ENCODE measurements at places on chromosomes 2 and 18.

DNA sequence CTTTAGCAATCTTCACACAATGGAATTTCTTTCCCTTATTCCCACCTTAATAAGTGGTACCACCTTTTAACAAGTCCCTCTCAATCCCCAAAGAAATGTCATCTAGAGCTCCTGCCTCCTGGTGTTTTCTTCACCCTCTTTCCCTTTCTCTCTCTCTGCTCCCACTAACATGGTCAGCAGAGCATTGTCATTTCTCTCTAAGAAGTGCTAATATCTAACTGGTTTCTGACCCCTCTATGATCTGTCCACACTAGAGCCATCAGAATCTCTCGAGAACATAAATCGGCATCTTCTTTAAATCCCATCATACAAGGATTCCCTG lies 161.2 kb upstream of the DTNA start:
- DNase-seq, result no peak

DNA sequence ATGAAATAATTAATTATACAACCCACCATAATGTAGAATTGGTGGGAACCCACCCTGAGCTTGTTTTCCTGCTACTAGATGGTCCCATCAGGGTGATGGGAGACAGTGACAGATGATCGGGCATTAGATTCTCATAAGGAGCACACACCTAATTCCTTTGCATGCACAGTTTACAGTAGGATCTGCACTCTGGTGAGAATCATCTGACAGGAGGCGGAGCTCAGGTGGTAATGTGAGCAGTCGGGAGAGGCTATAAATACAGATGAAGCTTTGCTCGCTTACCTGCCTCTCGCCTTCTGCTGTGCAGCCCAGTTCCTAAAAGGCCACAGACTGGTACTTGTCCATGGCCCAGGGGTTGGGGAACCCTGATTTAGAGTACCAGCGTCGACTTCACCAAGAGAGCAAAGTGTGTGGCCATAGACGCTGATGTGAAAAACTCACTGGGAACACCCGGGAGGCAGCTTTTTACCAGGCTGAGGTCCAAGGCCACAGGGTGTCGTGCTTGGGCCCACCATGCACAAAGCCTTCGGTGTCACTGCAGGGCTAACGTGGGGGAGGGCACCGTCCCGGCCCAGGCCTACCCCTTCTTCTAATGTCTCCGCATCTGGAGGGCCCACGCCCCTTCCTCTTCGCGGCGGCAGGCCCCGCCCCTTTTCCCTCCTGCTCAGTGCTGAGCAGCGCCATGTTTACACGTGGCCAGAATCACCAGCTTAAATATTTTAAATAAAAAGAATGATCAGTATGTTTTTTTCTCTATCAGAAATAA lies 296.8 kb upstream of the HDAC4 start:
- DNase-seq, result no peak

DNA sequence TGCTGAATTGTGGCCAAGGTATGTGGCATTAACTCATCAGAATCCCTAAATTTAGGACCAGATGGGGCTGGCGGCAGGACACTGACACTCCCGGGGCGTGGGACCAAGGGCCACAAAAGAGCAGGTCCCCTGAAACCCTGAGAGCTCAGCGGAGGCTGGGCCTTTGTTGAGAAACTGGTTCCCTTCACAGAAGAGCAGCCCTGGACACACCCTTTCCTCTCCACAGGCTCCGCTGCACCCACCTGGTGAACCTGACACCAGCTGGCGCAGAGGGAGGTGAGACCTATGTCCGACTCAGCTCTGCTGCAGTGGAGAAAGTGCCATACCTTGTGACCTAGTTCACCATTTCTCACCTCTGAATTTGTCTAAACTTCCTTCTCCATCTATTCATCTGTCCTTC lies 119.5 kb downstream of the RTP5 start:
- DNase-seq, result no peak

DNA sequence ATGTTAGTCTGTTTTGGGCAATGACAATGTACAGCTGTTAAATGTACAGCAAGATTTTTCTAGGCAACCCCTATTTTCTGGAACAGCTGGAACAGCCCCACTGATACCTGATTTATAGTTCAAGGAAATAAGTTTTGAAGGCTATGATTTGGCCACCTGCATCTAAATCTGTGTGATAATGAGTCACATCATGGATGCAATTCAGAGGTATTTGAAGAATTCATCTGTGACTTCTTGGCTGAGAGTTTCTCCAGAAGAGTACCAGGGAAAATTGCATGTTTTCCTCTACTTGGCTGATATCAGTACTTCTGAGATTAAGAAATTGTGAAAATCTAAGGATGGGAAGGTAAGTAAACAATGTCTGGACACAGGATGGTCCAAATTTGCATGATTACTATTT lies 40.7 kb upstream of the NT5C1B start:
- no peak for DNase-seq

DNA sequence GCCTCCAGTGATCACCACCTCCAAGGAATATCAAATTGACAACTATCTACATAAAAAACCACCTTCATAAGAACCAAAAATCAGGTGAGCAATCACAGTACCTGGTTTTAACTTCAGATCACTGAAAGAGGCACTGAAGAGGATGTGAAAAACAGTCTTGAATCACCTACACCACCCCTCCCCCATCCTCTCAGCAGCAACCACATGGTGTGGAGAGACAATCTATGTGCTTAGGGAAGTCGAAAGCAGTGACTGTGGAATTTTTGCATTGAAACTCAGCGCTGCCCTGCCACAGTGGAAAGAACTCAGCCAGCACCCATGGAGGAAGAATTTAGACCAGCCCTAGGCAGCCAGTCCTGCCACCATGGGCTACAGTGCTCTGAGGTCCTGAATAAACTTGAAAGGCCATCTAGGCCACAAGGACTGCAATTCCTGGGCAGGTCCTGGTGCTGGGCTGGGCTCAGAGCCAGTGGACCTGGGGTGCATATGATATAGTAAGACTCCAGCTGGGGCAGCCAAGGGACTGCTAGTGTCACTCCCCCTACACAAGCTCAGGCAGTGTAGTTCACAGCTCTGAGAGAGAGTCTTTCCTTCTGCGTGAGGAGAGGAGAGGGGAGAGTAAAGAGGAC lies 75.6 kb downstream of the ATL2 start:
- DNase-seq, result no peak

- no peak for DNase-seq
Observed at GRCh38 chr2:146173934-146174333, 1654.0 kb upstream of the ZEB2 start.

Data from left renal pelvis (tissue), 4 donors.